ENCODE measurements at places on chromosomes 2 and 18.

DNA sequence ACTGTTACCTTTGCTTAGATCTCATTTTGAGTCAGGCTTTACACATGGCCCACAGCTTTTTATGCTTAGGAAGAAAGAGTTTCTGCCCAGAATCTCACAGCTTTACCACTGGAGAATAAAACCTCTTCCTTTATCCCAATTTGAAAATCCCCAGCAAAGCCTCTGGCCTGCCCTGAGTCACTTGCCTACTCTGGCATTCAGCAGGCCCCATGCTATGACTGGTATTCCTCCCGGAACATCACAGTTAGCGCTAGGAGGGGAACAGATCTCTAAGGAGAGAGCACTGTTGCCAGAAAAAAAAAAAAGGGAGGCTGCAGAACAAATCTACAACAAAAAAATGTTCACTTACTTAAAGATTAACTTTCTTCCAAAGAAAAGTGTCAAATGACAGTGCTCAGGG is 152.9 kb upstream of the DNMT3A start:
- DNase-seq: no peak

- DNase-seq: no peak
These were observed 5.5 kb downstream of the SERPINE2 start for GRCh38 chr2:224033601-224034000.

DNA sequence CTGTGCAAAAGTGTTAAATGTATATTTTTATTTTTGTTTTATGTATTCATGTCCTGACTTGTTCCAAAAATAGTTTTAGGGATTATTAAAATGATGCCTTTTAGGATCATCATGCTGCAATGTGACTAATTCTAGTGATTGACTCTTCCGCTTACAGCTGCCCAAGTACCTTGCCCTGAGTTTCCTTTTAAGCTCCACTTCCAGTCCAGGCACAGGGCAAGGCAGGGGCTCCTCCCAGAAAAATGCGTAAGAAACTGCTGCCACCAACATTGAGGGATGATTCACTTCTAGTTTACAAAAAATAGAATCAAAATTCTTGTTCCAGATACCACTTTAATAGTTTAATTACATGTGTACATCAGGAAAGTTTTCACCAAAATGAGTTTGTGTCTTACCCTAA is 116.4 kb downstream of the IRS1 start:
- DNase-seq: no peak

GRCh38 chr2:141490886-141491285 is 639.9 kb downstream of the LRP1B start:
- no peak for DNase-seq

GRCh38 chr2:133326652-133327397 is 241.4 kb downstream of the NCKAP5 start:
- no peak for DNase-seq

Measured in stimulated activated CD8-positive, alpha-beta memory T cell treated with anti-CD3 and anti-CD28 coated beads, Interleukin-7, amount 100 ng/mL, for 1 hour (primary cell).